ENCODE measurements at places on chromosomes 7 and 10. TPM values are rescaled to one million over a fixed set of nuclear protein-coding genes. Genes with fewer than 3 reads are reported as not detected.

The RNF133 gene
- total RNA-seq: 0.38 TPM

The ATG9B gene
- not detected for total RNA-seq

The ITPRID1 gene
- total RNA-seq: not detected

The RBM48 gene
- 11.8 TPM for total RNA-seq

The SORCS3 gene
- 0.08 TPM for total RNA-seq

All from Right ventricle myocardium inferior (tissue), 1 donor.